ENCODE measurements at places on chromosomes 1 and 21.

GRCh38 chr1:200409203-200409760, 554 bp downstream of the ZNF281 start:
- no peak for DNase-seq

DNA sequence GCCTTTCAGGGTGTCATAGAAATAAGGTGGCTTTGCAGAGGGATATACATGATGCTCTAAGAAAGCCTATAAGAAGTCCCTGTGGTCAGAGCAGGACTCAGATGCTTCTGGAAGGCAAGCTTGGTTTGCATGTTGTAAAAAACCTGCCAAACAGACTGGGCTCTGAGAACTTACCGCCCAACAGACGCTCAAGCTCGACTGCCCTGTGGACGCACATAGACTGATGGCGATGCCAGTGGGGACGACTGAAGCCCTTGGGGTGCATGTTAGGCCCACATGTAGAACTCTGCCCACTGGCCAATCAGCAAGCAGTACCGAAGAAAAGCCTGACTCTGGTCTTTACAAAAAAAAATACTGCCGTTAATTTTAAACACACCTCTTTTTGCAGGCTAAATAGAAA, 133.8 kb downstream of the NAV1 start:
- no peak for DNase-seq

DNA sequence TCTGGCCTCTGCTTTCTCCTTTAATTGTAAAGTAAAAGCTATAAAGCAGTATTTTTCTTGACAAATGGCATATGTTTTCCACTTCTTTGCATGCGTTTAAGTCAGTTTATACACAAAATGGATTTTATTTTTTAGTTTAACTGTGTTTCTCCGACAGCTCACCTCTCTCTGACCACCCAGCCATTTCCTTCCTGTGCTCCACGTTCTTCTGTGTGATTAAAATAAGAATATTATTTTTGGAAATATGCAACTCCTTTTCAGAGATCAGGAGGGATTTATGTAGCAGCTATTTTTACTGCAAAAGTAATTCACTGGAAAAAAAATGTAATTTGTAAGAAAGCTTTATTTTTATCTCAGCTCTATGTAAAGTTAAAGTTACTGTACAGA, 18.0 kb downstream of the ETS2 start:
- no peak for DNase-seq

- DNase-seq = no peak
These were observed 607 bp downstream of the BTG3 start for GRCh38 chr21:17612023-17612564.

- DNase-seq = no peak
These were observed 13.6 kb downstream of the RWDD3 start for GRCh38 chr1:95247607-95248006.

GRCh38 chr1:68307378-68307787, 75.1 kb upstream of the WLS start:
- DNase-seq = no peak

DNA sequence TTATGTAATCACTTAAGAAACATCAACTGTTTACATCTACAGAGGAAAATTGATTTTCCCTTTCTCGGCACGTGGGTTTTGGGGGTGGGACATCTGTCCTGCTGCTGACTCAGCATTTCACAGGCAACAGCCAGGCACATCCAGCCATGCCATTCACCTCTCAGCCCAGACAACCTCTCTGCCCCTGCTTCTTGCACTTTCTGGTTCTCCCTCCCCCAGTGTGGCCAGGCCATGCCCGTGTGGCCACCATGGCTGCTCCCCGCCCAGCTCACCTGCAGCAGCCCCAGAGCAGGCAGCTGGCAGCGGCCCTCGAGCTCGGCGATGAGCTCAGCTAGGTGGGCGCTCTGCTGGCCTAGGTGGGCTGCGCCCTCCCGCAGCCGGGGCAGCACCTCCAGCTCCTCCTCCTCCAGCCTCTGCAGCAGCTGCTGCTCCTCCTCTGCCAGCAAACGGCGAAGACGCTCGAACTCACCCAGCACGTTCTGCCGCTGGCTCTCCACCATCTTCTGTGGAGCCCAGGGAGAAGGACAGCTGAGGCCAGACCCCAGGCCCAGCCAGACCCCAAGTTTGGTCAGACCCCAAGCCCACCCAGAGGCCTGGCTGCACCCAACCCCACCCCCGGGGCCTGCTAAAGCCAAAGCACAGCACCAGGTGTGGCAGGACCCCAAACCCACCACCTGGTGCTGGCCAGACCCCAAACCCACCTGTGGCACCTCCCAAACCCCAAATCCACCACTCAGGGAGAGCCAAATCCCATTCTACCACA, 5.8 kb downstream of the TRIM11 start:
- DNase-seq = no peak

DNA sequence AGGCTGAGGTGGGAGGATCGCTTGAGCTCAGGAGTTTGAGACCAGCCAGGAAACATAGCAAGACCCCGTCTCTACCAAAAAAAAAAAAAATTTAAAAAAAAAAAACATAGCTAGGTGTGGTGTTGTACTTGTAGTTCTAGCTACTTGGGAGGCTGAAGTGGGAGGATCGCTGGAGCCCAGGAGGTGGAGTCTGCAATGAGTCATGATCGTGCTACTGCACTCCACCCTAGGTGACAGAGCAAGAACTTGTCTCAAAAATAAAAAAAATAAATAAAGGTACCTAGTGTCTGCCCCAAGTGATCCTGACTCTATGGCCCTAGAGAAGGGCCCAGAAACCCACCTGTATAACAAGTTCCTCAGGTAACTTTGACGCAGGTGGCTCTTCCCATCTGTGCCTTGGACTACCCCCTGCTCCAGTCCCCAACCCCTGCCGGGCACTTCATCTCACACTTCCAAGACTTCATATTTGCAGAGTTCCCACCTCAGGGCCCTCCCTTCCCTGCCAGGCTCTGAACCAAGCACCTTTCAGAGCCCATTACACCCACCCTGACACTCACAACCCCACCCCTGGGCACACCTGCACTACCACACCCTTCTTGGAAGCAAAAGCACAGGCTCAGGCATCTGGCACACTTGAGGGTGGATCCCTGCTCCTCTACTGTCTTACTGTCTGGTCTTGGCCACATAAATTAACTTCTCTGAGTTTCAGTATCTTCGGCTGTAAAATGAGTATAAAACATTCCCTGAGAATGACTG, 80.2 kb upstream of the KLHDC7A start:
- no peak for DNase-seq

DNA sequence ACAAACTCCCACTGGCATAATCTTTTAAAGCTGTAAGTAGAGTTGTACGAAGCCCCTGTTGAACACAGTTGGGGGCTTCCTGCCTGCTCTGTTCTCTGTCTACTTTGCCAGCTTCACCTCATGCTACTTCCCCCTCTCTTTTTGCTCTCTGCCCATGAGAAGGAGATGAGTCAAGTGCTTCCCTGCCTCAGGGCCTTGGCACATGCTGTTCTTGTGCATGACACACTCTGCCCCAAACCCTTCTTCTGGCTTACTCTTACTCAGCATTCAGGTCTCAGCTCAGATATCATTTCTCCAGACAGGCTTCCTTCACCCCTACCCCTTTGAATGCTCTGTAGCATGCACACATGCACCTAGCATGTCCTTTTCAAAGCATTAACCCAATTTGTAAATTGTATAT, 208.8 kb downstream of the FOXD2 start:
- DNase-seq = no peak

DNA sequence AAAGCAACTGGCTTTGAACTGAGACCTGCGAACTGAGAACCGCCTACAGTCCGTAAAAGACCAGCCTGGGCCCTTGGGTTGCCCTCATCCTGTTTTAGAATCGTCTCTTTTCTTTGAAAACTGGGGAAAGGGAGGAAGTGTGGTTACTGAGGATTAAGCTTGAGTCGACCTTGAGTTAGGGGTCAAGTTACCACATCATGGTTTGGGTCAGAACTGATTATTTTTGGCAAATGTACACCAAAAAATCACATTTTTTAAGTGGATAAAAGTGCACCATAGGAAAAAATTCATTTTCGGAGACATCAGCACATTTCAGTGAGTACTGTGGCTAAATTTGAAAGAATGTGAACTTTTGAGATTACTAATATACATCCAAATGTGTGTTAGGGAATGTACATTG, 76.9 kb upstream of the KAZN start:
- no peak for DNase-seq

- peak; percentile 35 for DNase-seq
These were observed 39.5 kb downstream of the PTPRC start for GRCh38 chr1:198678301-198678836.

GRCh38 chr1:221631556-221631955, 110.3 kb downstream of the DUSP10 start:
- DNase-seq = no peak

- peak; percentile 90 for DNase-seq
These were observed 14.5 kb downstream of the HHAT start for GRCh38 chr1:210342986-210343780.

- DNase-seq = no peak
These were observed 8.8 kb upstream of the AHCYL1 start for GRCh38 chr1:109975718-109976117.

DNA sequence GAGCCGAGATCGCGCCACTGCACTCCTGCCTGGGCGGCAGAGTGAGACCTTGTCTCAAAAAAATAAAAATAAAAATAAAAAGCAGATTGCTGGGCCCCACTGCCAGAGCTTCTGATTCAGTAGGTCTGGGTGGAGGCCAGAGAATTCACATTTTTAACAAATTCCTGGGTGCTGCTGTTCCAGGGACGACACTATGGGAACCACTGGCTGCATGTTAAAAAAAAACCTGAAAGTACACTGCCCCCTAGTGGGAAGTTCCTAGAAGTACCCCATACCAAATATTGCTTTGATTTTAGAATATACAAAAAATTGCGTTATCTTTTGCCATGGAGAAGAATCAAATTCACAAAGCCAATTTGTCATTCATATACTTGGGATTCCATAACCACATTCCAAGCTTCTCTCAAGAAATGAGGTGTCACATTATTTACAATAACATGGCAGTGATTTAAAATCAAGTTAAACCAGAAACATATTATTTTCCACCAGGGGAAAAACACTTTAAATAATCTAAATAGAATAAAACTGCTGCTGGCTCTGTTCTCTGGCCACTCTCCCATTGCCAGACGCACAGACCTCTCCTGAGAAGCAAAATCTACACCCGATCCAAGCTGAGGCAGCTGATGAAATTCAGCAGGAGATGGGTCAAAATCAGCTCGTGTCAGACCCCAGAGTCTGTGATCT, 27.4 kb downstream of the SYF2 start:
- peak; percentile 63 for DNase-seq

DNA sequence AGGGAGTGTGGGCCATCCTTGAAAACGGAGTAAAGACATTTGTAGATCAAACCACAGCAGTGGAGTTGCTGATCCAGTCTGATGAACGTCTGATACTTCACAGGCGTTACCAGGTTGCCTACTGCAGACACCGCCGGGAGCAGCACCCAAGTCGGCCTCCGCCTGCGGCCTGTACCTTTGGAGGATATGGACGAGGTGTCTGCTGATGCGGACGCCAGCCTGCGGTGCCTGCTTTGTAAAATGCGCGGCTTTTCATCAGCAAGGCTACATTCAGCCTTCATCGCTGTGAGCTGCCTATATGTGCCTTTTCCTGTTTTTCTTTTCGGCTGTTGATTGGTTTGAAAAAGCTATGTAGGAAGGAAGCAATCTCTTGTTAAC, 16.0 kb downstream of the SLX9 start:
- no peak for DNase-seq

GRCh38 chr21:15468368-15468767, 261.4 kb upstream of the USP25 start:
- no peak for DNase-seq

DNA sequence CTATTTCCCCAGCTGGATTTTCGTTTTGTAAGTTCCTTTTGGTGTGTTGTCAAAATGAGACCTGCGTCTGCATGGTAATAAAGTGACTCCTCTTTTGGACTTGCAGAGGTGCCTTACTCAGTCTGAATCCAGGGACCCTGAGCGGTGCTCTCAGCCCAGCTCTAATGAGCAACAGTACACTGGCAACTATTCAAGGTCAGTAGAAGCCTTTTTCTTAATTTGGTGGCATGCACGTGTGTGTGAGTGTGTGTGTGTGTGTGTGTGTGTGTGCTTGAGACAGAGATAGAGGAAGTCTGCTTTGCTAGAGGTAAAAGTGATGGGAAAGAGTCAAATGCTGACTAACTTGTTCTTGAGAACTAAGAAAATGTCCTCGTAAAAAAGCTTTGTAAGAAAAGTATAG, 105.4 kb downstream of the CD247 start:
- DNase-seq = peak; percentile 25

- DNase-seq = no peak
These were observed 258.3 kb downstream of the OLFM3 start for GRCh38 chr1:101738475-101738874.

All from B cell (primary cell).